AG09309 (cell line): ENCODE measurements at places on chromosomes 7 and 10.

GRCh38 chr7:22611758-22612079 lies 111.7 kb upstream of the STEAP1B start:
- no peak for DNase-seq

DNA sequence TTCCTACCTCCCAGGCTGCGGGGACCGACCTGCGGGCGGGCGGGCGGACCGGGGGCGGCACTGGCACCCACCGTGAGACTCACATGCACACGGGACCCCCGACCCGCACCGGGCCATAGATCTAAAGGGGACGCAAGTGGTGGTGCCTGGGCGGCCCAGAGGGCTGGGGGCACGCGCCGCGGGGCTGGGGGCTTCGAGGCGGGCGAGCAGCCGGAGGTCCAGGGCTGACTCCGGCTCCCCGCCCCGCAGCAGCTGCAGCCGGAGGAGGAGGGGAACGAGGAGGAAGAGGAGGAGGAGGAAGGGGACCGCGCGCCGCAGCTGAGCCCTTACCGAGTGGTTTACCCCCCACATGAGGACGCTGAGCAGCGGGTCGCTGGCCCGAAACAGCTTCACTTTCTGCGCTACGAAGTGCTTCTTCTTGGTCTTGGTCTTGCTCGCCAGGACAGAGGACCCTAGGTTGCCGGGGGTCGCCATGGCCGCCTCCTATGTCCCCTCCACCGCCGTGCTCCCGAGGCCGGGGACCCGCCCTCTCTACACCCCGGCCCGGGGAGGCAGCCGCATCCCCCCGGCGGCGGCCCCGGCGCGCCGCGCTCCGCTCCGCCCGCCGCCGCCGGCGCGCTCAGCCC lies 412 bp downstream of the PIP4K2A start:
- DNase-seq: no peak

- no peak for DNase-seq
Observed at GRCh38 chr7:71560354-71560995, 428.5 kb downstream of the GALNT17 start.

DNA sequence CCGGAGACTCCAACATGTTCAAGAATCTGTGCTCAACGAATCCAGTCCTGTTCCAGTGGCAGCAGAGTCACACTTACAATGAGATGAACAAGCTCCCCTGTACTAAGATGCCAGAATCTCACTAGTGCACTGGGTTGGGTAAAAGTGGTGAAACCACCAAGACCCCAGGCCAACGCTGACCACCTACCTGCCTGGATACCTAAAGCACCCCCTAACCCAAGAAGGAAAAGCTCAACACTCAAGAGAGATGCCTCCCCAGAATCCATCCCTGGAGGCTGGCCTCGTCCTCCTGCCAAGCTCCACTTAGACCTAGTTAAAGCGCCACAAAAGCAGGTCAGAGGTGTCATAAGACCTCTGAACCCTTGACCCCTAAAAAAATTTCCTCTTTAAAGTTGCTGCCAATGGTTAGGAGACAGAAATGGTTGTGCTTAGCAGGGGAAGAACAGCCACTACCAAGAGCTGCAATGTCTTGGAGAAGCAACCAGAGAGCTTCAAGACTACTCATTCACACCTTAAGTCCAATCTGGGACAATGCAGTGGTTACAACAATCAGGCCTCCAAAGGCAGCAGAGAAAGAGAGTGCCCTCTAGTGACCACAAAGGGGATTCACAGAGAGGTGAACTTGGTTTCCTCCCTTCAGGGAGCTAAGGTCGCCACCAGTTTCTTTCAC lies 94.6 kb upstream of the MACROH2A2 start:
- DNase-seq: peak; percentile 4

GRCh38 chr7:134692344-134692705 lies 45.7 kb downstream of the BPGM start:
- peak; percentile 60 for DNase-seq

DNA sequence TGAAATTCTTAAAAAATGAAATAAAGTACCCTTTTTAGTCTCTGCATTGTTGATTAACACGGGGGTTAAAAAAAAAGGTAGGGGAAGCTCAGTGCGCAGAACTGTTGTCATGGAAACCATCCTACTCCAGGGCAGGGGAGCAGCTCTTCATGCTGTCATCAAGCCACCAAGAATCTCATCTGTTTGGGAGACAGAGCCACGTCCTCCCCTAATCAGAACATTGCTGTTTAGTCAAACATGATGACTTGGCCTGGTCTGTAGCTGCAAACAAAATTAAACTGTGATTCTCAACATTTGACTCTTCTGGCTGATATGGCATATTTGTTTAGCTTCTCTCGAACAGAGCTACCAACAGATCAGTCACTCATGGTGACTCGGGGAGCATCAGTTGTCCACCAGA lies 254.4 kb upstream of the KLF14 start:
- DNase-seq: no peak

DNA sequence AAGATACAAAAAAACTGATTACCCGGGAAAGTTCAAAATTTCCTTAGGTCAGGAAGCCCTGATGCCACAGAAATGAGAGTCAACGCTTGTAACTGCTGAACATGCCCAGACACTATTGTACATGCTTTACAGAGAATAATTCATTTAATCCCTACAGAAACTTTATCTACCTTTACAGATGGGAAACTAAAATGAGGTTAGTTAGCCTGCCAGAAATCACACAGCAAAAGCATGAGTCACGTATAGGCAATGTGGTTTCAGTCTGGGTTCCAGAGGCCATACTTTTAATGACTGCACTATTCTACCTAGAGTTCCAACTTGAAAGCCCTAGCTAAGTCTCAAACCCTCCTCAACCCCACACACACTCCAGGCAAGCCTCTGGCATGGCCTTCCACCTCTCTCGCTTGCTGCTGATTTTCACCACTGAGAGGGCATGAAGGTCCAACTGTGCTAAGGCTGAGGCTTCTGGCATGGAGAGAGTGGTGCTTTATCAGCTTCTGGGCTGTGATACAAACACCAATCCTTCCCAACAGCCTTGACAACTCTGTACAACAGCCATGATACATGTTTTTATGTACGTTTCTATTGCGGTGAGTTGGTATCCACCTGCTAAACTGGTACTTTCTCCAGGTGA lies 1011.2 kb upstream of the GHITM start:
- DNase-seq: no peak

GRCh38 chr7:121344093-121344492 lies 15.3 kb downstream of the WNT16 start:
- DNase-seq: no peak

GRCh38 chr7:4797858-4798705 lies 22.7 kb downstream of the AP5Z1 start:
- DNase-seq: no peak

DNA sequence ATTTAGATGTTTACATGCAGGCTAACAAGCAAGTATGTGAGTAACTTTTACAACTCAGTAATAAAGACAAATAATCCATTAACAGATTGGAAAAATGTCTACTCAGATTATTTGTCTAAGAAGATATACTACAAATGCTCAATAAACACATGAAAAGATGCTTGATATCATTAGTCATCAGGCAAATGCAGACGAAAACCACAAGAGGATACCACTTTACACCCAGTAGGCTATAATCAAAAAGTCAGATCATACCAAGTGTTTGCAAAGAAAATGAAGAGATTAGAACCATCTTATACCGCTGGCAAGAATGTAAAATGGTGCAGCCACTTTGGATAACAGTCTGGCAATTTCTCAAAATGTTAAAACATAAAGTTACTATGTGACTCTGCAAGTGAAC lies 84.1 kb downstream of the MALSU1 start:
- no peak for DNase-seq

DNA sequence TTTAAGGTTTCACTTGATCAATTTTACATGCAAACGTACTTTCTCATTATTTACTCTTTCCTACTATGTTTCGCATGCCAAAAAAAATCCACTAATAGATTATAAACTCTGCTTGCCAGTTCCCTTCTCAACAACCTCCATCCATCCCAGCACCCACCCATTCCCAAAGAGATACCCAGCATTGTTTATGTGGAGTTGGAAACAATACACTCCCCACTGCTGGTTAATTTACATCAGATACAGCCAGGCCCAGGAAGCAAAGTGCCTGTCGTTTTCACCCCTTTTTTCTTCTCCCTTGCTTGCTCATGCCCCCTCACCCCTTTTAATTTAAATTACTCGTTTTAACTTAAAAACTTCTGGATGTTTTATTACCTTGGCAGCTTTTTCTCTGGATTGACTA lies 59.9 kb downstream of the HIBADH start:
- no peak for DNase-seq

DNA sequence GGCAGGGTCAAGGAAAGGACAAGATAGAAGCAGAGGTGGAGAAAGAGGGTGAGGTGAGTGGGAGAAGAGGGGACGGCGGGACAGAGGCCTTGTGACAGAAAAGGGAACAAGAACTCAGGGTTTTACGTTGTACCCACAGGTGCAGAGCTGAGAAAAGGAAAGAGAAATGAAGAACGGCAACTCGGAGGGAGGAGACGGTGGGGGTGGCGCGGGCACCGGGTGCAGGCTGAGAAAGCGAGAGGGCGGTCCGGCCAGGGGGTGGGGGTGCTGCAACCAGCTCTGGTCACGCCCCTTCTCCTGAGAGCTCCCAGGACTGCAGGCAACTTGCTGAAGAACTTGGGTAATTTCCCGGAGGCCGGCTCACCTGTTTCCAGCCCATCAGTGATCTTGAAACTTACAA lies 65.3 kb downstream of the CARD11 start:
- DNase-seq: no peak

- DNase-seq: no peak
Observed at GRCh38 chr7:150993511-150993910, 2.7 kb downstream of the NOS3 start.

- DNase-seq: no peak
Observed at GRCh38 chr7:136015638-136016037, 38.5 kb upstream of the MTPN start.

DNA sequence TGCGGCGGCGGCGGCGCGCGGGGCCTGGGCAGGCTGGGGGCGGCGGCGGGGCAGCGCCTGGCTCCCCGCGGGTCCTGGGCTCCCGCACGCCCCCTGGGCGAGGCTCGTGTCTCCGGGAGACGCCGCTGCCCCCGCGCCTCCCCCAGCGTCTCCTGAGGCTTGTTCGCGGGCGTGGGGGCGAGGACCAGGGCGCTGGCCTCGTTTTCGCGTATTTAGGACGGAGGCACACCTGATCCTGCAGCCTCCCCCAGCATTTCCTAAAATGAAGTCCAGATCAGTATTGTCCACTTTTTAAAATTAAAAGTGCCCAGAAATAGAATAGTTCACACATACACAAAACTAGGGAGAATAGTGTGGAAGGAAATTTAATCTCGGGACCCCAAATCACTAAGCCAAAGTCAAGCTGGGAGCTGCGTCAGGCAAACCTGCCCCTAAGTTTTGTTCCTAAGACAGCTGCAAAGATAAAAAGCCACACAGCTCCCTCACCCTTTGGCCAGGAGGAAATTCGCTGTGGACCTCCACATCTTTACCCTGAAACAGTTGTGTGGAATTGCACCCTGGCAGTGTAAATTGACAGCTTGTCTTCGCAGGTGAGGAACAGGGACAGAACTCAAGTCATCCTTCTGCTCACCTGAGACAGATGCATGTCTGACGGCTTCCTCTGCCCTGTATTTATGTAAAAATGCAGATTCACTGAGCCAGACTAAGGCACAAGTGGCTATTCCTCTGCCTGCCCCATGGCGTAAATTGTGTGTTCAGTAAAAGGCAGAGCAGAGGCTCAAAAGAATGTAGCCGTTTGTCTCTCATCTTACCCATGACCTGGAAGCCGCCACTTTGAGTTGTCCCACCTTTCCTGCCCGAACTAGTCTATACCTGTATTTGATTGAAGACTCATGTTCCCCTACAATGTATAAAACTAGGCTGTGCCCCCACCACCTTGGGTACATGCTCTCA lies 740 bp downstream of the GALNT11 start:
- DNase-seq: no peak

- DNase-seq: no peak
Observed at GRCh38 chr10:125707541-125708468, 11.7 kb upstream of the EDRF1 start.

- no peak for DNase-seq
Observed at GRCh38 chr10:103669243-103669929, 175.9 kb downstream of the NEURL1 start.

GRCh38 chr7:1707756-1708595 lies 37.9 kb downstream of the ELFN1 start:
- DNase-seq: no peak

- no peak for DNase-seq
Observed at GRCh38 chr7:16170671-16171070, 250.7 kb downstream of the CRPPA start.

- no peak for DNase-seq
Observed at GRCh38 chr7:28355635-28356319, 56.5 kb upstream of the CREB5 start.

GRCh38 chr7:159019111-159019510 lies 125.6 kb downstream of the VIPR2 start:
- no peak for DNase-seq
